ENCODE measurements at places on chromosomes 2 and 18.

DNA sequence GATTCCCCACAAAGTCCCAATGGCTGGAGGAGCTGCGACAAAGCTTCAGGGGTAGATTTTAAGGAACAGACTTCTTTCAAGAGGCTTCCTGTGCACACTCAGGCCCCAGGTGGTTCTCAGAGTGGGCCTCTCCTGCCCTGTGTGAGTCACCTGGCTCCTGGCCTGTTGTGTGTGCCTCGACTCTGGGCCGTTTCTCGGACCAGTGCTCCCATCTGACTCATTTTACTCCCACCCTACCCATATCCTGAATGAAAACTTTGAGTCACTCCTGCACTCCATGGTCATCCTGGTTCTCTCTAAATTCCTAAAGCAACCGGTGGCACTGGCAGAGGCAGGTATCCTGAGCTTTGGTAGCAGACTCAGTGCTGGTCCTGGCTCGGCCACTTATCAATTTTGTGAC lies 84.1 kb downstream of the CELF4 start:
- DNase-seq = no peak

GRCh38 chr2:55776966-55777365 lies 83.3 kb upstream of the PNPT1 start:
- no peak for DNase-seq

GRCh38 chr2:95276888-95277245 lies 2.6 kb downstream of the PROM2 start:
- DNase-seq = no peak

DNA sequence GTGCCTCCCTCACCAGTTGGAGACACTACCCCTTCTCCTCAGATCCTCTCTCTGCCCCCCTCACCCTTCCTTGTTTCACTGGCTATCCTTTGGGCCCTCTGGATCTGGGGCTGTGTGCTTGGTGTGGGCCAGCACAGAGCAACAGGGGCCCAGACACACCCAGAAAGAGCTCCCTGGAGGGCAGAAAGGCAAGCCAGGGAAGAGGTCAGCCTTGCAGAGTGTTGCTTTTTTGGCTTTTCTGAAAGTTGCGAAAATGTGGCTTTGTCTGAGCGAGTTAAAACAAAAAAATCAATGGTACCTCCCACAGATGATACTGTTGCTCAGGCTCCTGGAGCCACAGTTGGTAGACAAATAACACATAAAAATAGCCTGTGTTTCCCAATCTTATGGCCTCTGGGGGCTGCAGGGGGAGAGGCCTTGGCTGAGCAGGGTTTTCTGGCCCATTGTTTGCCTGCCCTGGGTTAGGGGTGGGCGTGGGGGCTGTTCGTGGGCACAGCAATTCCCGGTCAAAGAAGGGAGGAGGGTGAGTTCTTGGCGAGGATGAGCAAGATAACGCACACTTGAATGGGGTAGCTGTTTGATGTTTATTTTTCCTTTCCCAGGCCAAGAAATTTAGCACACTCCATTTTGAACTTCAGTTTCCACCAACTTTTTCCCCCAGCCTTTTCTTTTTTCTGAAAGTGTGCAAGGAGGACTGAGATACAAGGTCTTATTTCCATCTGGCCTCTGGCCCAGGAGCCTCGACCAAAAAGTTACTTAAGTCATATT lies 167.0 kb upstream of the HAAO start:
- DNase-seq = no peak

DNA sequence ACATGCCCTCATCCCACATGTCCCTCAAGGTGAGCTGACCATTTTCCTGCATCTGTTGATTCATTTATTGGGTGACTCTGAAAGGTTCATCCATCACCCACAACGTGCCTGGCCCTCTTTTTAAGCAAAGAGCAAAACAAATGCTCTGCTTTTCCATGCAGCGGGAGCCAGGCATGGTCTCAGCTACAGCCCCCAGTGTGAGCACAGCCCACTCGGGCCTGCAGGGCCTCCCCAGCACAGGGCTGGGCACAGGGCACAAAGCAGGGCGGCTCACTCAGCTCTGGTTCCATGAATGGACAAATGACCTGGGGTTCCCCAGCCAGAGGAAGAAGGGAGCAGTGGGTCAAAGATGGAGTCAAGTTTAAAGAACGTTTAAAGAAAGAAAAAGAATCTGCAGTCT lies 24.1 kb upstream of the OTOS start:
- no peak for DNase-seq

DNA sequence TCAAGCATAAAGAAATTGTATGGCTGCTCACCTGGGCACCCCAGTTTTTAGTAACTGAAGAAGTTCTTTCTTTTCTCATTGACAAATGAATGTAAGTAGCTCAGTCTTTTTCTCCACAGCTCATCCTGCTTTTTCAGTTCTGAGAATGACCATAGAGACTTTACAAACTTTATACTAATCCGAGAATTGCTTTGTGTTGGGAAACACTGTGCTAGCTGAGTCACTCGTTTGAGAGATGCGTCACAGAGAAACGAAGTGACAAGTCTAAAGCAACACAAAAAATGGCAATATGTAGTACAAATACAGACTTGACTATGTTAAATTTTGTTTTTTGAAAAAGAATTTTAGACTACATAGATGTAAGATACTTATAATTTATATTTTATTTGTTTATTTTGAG lies 9.0 kb downstream of the LRRTM4 start:
- no peak for DNase-seq

Data from thoracic aorta (tissue), 2 donors.